ENCODE measurements at places on chromosomes 2 and 18.

GRCh38 chr2:232957657-232958090 lies 55.4 kb downstream of the NGEF start:
- DNase-seq = peak; percentile 39

- no peak for DNase-seq
Observed at GRCh38 chr2:156215656-156216055, 116.9 kb downstream of the NR4A2 start.

- no peak for DNase-seq
Observed at GRCh38 chr2:190649035-190649797, at the start of gene NAB1. Gene NAB1 (plus strand): TSS chr2:190649083. CDS start chr2:190659177, 10,094 bp downstream.

DNA sequence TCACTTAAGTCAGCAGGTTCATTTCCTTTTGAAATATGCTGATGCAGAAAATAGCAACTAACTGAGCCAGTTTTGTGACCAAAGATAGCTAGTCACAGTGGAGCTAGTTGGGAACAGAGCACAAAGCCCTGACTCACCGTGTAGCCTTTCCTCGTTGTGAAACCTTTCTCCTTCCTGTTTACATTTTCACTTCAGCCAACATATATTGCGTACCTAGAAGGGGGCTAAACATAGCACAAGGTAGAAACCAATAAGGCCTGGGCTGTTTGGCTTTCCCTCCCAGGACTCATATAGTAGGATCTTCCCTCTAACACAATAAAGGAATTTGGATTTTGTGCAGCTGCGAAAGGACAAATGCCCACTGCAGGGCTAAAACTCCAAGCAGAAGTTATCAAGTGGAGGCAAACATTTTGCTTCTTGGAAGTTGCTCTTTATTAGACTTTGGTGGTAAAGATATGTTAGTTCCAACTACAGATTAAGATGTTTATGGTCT lies 24.5 kb upstream of the LPIN2 start:
- peak; percentile 63 for DNase-seq

DNA sequence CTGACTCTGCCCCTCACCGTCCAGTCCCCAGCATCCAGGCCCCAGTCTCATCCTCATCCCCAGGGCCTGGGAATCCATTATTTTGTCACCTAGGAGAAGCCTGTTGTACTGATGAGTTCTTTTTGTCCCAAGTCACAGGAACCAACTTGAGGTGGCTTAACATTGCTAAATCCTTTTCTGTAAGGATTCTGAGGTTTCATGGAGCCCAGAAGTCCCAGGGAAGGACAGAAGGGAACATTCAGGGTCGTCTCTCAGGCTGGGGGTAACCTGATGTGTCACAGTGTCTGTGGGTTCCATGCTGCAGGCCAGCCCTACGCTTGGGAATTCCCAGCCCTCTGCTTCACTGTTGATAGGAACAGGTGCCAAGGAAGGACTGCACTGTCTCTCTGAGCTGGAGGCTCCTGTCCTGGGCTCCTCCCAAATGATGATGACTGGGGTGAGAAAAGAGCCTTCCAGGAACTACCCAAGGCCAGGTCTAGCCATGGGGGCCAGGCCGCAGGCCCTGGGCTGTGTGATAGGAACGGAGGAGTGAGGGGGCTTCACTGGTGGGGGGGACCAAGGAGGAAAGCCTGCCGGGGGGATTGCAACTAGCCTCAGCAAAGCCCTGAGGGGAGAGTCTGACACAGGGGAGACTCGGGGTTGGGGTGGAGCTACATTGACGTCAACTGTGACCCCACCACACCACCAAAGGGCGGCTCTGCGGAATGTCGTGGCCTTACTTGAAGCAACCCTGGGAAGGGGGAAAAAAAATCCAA lies 145.7 kb downstream of the SMAD7 start:
- DNase-seq = no peak

- no peak for DNase-seq
Observed at GRCh38 chr2:128316777-128317180, 1.9 kb downstream of the HS6ST1 start.

- peak; percentile 75 for DNase-seq
Observed at GRCh38 chr2:43040084-43040854, 186.1 kb downstream of the ZFP36L2 start.

GRCh38 chr2:135246711-135247270 lies 194.7 kb downstream of the RAB3GAP1 start:
- DNase-seq = no peak

- no peak for DNase-seq
Observed at GRCh38 chr2:33442528-33443079, 33.8 kb upstream of the RASGRP3 start.

- DNase-seq = no peak
Observed at GRCh38 chr2:105627534-105627933, 117.2 kb upstream of the NCK2 start.

DNA sequence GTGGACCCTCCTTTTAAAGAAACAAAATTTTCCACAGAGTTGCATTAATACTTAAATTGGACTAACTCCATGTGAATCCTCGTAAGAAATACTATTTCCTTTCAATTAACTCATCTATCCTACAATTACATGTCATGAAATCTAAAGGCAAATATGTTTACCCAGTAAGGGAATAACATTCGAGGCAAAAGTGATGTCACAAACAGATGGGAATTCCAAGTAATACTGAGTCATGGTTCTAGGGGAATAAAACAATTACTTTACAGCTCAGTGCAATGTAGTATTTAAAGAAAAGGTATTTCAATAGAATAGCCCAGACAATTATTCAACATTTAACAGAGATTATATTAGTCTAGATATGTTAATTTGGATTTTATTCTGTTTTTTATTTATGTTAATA lies 205.8 kb downstream of the ZNF385B start:
- DNase-seq = no peak

GRCh38 chr18:69088973-69089372 lies 291.1 kb downstream of the CCDC102B start:
- no peak for DNase-seq

DNA sequence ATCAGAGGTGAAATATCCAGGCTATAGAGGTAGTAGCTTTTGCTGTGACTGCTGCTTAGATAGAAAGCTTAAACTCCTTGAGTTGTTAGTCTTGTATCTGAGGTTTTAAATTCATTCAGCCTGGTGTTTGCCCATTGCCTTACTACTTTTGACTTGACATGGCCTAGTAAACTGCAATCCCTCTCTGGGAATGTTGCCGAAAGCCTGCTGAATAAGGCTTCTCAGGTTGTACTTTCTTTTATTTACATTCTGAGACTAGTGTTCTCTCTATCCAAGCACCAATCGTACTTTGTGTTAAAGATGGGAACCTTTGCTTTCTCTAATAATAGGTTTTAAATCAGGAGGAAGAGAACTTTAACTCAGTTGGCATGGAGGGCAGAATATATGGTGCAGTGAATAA lies 357.6 kb upstream of the CWC22 start:
- no peak for DNase-seq

DNA sequence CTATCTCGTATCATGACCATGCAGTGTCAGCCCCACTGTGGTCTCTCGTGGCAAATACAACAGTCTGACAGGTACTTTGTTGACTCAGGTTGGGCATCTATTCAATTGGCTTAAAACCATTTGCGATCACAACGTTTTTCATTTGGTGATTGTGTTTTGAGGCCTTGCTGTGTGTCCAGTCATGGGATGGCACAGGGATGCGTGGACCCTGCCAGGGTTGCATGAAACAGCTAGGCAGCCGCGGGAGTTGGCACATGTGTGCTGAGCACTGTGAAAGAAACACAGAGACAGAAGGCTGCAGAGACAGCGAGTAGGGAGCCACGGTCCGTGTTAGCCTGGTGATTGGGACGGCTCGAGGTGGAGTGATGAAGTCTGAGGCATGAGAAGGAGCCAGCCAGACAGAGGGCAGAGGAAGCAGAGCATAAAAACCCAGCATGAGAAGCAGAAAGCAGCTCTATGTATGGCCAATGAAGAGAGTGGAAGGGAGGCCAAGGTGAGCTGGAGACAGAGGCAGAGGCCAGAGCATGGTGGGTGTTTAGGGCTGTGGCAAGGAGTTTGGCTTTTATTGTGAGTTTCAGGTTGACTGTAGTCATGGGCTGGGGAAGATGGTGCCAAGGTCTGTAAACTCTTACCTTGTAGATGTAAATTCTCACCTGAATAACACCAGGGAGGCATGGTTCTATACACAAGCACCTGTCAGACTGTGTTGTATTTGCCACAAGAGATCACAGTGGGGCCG lies 31.8 kb upstream of the IL1R1 start:
- DNase-seq = no peak

DNA sequence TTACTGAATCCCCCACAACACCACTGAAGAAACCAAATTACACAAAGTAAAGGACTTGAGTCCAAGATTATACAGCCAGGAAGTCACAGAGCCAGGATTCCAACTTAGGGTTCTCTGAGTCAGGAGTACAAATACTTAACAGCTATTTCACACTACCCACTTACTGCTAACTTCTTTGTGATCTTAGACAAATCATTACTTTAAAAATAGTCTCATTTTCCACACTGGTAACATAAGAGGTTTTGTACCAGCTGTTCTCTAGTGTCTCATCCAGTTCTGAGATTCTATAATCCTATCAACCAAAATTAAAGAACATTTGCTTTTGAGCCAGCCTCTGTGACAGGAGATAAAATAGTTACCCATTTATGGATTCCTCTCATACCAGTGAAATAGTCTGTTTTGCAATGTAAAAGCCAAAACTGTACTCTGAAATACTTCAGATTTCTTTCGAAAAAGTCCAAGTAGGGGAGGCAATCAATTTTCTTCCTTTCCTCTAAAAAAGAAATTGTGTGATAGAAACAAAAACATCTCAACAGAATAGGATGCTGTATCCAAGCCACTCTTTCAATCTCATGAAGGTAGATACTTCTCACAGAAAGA lies 157.6 kb downstream of the LRATD1 start:
- DNase-seq = no peak

- DNase-seq = no peak
Observed at GRCh38 chr18:10499230-10499629, 26.6 kb upstream of the NAPG start.

DNA sequence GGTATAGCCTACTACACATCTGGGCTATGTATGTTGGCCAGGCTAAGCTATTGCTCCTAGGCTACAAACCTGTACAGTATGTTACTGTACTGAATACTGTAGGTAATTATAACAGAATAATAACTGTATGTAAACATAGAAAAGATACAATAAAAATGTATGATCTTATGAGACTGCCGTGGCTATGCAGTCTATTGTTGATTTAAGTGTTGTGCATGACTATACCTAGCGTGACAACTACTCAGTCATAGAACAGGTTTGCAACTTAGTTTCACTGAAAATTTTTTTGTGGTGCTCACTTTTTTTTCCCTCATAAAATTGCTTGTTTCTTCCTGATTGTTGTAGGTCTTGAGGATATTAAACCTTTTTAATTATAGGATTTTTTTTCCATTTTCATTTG lies 25.9 kb downstream of the KCMF1 start:
- DNase-seq = no peak

- DNase-seq = no peak
Observed at GRCh38 chr2:220857368-220857767, 714.7 kb downstream of the EPHA4 start.

GRCh38 chr2:122883849-122884248 lies 1128.4 kb downstream of the TSN start:
- DNase-seq = no peak

- no peak for DNase-seq
Observed at GRCh38 chr18:45935591-45936335, 31.4 kb downstream of the EPG5 start.

- no peak for DNase-seq
Observed at GRCh38 chr18:47146206-47146605, 4.1 kb downstream of the HDHD2 start.

- no peak for DNase-seq
Observed at GRCh38 chr2:54321047-54321446, 65.0 kb upstream of the TSPYL6 start.

DNA sequence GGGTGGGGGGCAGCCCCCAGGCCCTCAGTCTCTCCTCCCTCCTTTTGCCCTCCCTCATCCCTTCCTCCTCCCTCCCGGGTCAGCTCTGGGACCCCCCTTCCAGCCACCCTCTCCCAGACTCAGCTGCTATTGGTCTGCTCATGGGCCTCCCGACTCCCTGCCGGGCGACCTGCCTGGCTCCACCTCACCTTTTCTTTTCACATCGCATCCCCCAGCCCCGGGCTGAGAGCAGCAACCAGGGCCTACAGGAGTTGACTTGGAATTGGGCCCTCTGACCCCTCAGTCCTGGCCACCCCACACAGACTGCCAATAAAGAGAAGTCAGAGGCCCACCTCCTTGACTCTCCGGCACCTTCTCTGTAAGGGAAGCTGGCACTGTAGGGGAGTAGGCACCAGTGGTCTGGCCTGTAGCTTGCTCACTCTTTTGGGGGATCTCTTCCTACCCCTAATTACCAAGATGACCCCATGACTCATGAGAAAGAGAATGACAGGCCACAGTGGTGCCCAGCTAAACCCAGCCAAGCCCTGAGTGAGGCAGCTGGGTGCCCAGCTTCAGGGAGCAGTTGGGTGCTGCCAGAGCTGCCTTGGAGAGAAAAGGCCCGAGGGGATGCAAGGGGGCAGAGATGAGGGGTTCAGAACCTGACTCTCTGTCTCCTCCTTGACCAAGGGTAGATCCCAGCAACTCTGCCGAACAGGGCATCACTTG lies 2.0 kb upstream of the ECEL1 start:
- no peak for DNase-seq

GRCh38 chr18:60162388-60162787 lies 210.2 kb downstream of the MC4R start:
- no peak for DNase-seq

GRCh38 chr2:69466728-69467127 lies 29.5 kb upstream of the NFU1 start:
- DNase-seq = no peak

- DNase-seq = no peak
Observed at GRCh38 chr2:215137741-215138340, 585 bp downstream of the ABCA12 start.

Measured in GM13977 (cell line).